Activated CD8-positive, alpha-beta memory T cell treated with anti-CD3 and anti-CD28 coated beads, Interleukin-2, amount 10 ng/mL, durations not matched to agents 7 days and 5 days (primary cell): ENCODE measurements at places on chromosomes 11 and 22. TPM values are rescaled to one million over a fixed set of nuclear protein-coding genes. Genes with fewer than 3 reads are reported as not detected.

DNA sequence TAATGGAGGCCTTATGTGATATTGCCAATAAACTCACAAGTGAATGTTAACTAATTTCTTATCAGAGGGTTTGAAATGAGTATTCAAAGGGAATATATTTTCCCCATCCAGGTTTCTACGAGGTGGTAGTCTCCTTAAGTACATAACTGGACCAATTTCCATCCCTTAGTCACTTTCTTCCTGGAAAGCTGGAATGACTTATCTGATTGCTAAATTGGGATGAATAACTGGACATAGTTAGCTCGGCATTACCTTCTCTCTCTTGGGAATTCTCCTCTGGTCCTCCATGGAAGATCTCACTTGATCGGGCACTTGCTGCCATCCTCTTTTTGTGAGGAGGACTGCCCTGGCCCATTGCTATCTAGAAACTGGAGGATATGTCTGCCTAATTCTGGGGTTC is 109.1 kb downstream of the TRPC6 start:
- H3K4me3 ChIP-seq, result no peak overlapping the region
- H3K4me1 ChIP-seq, result no peaks in the 10 kb centered on the region
- no peak overlapping the region for H3K27ac ChIP-seq
- no peaks in the 10 kb centered on the region for H3K36me3 ChIP-seq
- no peaks in the 10 kb centered on the region for H3K27me3 ChIP-seq

GRCh38 chr11:76073724-76074123 is 132.6 kb downstream of the WNT11 start:
- no peak overlapping the region for H3K27ac ChIP-seq
- no peaks in the 10 kb centered on the region for H3K27me3 ChIP-seq
- no peak for DNase-seq
- no peak overlapping the region for H3K4me3 ChIP-seq
- peaks cover 20% of the 10 kb centered on the region for H3K36me3 ChIP-seq

DNA sequence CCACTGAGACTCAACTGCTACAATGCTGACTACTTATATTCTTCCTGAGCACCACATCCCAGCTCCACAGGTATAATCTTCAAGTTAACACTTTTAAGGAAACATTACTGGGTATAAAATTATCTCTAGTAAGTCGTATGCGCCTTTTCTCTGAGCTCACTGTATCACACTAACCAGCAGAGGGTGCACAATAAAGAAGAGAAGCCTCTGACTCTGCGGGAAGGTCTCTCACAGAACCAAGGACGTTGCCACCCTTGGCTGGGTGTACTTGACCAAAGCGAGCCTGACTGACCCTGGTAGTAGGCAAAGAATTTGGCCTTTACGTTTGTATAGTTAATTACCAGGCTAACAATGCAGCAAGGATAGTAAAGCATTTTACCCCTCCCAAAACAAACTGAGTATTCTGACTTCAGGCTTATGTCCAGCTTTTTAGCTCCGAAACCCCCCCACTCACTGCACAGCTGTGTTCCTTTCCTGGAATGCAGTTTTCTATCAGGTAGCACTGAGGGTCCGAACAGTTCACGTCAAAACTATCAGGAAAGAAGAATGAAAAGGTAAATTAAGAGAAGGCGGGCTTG is at the start of gene BTBD18:
TSS of gene BTBD18 (minus strand) at position 144 of the 578 bp plus-strand sequence. CDS start 631 bp downstream, outside the sequence.
- no peak within 1 kb of the TSS for H3K4me3 ChIP-seq
- H3K27ac ChIP-seq, result no peak within 1 kb of the TSS
- no peak for DNase-seq
- H3K27me3 ChIP-seq, result no peaks in the 10 kb centered on the region
- peaks cover 9% of the 10 kb centered on the region for H3K4me1 ChIP-seq

GRCh38 chr11:80844110-80844819 is 1403.4 kb upstream of the TENM4 start:
- no peaks in the 10 kb centered on the region for H3K4me1 ChIP-seq
- H3K36me3 ChIP-seq, result no peaks in the 10 kb centered on the region
- no peaks in the 10 kb centered on the region for H3K27me3 ChIP-seq

GRCh38 chr11:96062134-96062533 is 138.2 kb upstream of the MTMR2 start:
- peaks cover 15% of the 10 kb centered on the region for H3K36me3 ChIP-seq
- no peak overlapping the region for H3K4me3 ChIP-seq
- H3K27me3 ChIP-seq, result no peaks in the 10 kb centered on the region
- peaks cover 37% of the 10 kb centered on the region for H3K4me1 ChIP-seq
- DNase-seq, result peak; percentile 55

Gene TMPRSS6
- total RNA-seq, result 3.3 TPM

Gene NELL1
- not detected for total RNA-seq

Gene APOA4
- not detected for total RNA-seq

Gene ZC3H7B
- total RNA-seq, result 62.4 TPM
